ENCODE measurements at places on chromosomes 5 and 9.

DNA sequence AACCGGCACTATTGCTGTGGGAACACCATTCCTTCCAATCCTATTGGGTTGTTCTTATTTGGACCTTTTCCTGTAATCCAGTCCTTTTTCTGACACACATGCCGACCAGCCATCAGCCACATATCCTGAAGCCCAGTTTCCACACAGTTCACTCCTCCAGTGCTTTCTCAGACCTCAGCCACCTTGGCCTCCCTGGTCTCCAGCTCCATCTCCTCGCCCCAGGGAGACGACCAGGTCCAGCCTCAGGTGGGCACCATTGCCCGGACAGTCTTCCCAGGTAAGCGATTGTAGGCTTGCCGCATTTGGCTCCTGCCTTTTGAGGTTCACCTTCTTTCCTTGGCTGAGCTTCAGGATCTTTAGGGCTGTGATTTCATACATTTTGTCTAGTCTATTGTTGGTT, 15.2 kb upstream of the TERT start:
- no peak for DNase-seq

GRCh38 chr5:5784101-5784500, 361.6 kb downstream of the ICE1 start:
- no peak for DNase-seq

- DNase-seq: no peak
Measured at GRCh38 chr5:56817263-56818014, 2.1 kb downstream of the MAP3K1 start.

DNA sequence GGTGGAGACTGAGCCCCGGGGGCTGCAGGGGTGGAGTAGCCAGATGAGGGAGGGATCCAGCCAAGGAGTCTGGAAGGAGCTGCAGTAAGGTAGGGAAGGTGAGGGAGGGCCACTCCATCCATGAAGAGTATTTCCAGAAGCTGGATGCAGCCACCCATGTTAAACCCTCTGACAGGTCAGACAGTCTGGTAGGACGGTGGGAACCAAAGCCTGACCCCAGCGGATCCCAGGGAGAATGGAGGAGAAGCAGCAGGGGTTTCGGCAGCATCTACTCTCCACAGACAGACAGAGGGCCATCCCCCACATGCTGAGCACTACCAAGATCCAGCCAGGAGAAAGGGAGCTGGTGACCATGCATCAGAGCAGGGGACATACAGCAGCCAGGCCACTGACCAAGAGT, 22.5 kb upstream of the S1PR3 start:
- DNase-seq: no peak

DNA sequence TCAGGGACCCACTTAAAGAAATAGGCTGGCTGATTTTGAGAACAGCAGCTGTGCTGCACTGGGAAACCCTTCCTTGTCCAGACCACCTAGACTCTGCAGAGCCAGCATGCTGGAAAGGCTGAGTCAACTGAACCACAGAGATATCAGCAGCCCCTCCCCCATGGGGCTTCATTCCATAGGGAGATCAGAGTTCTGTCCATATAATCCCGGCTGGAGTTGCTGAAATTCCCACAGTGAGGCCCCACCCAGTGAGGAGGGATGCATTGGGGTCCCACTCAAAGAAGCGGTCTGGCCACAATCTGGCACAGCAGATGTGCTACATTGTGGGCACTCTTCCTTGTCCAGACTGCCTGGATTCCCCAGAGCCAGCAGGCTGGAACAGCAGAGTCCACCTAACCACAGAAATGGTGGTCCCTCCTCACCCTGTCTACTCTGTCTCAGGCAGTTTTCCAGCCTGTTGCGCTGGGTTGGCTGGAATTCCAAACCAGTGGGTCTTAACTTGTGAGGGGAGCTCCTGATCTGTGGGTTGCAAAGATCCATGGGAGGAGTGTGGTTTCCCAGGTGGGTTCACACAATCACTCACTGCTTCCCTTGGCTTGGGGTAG, 127.1 kb downstream of the RNF180 start:
- no peak for DNase-seq

- no peak for DNase-seq
Measured at GRCh38 chr9:21174671-21175070, 8.2 kb upstream of the IFNA21 start.

DNA sequence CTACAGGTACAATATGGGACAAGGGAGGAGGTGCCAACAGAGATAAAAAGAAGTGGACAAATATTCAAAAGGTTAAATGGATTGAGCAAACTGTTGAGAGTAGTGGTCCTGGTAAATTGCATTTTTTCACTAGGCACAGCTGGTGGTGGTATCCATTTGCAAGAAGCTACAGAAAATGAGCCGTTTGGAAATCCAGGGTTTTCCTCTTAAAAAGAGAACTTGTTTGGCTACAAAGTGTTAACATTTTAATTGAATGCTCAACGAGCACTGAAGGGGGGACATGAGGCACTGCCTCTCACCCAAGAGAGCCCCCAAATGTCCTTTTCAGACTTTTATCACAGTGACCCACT, 491 bp upstream of the ZCCHC9 start:
- no peak for DNase-seq

- no peak for DNase-seq
Measured at GRCh38 chr9:84898188-84898587, 228.7 kb downstream of the NTRK2 start.

GRCh38 chr9:81231011-81231410, 458.3 kb downstream of the TLE1 start:
- DNase-seq: no peak

DNA sequence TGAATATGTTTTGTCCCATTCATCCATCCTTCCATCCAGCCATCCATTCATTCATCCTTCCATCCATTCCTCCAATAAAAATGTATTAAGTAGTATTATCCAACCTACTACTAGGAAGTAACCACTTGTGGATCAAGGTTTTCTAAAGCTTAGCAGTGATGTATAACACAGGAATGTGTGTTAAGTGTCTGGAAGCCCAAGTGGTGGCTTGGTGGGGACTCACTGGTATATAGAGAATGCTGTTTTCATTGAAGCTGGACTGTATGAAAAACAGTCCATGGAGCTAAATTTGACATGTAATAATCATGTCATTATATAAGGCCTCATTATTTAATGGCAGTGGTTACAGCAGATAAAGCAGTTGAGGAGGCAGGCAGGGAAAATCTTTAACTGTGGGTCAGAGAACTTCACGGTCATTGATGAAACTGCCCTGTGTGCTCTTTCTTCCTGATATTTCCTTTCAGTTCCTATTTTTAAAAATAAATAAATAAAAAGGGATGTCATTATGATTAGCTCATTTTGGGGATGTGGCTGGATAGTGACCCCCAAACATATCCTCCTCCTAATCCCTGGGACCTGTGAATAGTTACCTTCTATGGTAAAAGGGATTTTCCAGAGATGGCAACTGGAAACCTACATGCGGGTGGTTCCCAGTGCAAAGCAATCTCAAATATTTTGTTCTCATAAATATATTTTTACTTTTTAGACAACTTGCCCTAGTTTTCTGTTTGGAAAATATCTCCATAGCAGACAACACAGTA, 82.3 kb downstream of the DAPK1 start:
- DNase-seq: no peak

All from bone marrow (tissue), 2 donors.